Stimulated activated CD8-positive, alpha-beta memory T cell treated with anti-CD3 and anti-CD28 coated beads, Interleukin-4, amount 100 ng/mL, for 1 hour (primary cell): ENCODE measurements at places on chromosomes 16 and 17.

DNA sequence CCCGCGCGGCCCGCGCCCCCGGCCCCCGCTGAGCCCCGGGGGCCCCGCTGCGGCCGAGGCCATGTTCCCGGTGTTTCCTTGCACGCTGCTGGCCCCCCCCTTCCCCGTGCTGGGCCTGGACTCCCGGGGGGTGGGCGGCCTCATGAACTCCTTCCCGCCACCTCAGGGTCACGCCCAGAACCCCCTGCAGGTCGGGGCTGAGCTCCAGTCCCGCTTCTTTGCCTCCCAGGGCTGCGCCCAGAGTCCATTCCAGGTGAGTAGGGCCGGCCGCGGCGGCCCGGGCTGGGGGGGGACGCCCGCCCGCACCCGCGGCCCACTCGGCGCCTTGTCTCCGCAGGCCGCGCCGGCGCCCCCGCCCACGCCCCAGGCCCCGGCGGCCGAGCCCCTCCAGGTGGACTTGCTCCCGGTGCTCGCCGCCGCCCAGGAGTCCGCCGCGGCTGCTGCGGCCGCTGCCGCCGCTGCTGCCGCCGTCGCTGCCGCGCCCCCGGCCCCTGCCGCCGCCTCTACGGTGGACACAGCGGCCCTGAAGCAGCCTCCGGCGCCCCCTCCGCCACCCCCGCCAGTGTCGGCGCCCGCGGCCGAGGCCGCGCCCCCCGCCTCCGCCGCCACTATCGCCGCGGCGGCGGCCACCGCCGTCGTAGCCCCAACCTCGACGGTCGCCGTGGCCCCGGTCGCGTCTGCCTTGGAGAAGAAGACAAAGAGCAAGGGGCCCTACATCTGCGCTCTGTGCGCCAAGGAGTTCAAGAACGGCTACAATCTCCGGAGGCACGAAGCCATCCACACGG is 504 bp downstream of the MAZ start:
- DNase-seq, result no peak

- no peak for DNase-seq
Measured at GRCh38 chr16:47716571-47716970, 255.4 kb downstream of the PHKB start.

DNA sequence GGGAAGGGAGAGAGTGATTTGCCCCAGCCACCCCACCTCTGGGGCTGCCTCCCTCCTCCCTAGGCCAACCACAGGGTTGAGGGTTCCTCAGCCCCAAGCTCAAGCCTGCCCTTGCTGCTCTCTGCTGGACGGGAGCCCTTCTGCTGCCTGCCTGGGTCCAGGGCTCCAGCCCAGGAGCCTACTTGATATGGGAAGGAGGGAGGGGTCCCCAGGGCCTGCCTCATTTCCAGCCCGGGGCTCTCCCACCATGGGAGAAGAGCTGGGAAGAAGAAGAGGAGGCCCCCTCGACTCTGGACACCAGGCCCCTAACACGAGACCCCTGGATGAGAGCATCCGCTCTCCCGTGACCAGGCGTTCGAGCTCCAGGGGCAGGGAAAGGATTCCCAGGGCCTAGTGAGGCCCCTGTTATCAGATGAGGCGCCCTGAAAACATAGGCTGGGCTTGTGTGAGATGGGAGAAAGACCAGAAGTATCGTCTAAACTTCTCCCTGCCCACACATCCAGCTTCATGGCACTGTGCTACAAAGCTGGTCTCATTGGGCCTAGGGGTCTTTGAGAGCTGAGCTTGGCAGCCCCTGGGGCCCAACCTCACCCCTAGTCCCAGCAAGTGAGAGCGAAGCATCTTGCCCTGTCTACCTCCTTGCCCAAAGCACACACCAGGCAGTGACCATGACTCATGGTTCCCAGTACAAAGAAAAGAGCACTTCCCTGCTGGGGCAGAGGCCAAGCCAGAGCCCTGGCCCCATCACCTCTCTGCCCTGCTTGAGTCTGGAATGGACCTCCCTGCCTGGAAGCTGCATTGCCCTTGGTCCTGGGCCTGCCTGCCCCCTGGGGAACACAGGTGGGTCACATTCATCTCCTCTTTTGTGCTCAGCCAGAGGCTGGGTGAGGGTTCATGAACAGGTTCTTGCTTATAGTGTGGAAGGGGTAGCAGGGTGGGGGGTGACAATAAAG is 987 bp downstream of the SLC16A5 start:
- DNase-seq, result no peak

DNA sequence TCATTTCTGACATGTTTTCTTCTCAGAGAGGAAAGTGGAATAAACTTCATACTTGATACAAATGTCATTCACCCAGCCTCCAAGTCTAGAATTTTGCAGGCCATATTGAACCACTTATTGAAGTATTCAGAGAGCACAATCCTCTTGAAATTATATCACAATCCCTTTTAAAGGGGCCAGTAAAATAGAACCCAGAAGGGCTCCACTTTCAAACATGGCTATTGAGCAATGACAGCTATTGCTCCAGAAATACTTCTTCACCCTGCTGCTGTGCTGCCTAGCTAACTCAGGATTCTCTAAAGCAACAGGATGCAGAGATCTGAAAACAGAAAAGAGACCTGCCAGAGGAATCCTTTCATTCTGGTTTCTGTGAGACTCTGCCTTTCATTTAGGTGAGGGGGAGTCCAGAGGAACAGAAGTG is 275.0 kb upstream of the CDH5 start:
- no peak for DNase-seq

DNA sequence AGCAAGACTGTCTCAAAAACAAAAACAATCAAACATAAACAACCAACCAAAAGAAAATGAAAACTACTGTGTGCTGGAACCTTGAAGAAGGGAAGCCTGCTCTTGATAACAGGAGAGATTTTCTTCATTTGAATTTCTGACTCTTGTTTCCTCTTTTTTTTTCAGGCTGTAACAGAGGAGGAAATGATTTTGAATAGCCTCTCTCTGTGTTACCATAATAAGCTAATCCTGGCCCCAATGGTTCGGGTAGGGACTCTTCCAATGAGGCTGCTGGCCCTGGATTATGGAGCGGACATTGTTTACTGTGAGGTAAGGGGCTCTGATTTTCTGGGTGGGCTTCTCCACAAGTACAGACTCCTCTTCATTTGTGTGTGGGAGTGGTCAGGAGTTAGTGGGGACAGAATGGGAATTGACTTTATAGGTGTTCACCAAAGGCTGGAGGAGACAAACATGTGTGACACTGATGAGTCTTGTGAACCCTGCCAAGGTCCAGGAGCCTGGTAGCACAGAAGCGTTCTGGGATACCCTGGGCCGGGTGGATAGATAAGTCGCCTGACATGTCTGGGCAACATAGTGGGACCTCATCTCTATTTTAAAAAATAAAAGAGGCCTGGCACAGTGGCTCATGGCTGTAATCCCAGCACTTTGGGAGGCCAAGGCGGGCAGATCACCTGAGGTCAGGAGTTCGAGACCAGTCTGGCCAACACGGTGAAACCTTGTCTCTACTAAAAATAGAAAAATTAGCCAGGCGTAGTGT is 14.9 kb downstream of the DUS2 start:
- DNase-seq, result no peak

DNA sequence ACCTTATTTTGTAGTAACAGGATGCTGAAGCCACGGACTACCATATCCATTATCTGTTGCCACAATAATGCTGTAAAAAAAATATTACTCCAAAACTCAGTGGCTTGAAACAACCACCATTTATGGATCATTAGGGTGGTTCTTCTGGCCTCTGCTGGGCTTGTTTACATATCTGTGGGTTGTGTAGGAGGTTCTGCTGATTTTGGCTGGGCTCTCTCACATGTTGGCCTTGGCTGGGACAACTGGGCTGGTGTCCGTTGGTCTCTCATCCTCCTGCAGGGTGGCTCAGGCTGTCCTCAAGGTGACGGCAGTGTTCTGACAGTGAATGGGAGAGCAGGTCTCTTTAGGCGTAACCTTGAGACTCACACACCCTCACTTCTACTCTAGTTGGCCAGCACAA is 76.0 kb downstream of the GPR139 start:
- no peak for DNase-seq

GRCh38 chr17:68182940-68183551 is 64.8 kb upstream of the AMZ2 start:
- no peak for DNase-seq

DNA sequence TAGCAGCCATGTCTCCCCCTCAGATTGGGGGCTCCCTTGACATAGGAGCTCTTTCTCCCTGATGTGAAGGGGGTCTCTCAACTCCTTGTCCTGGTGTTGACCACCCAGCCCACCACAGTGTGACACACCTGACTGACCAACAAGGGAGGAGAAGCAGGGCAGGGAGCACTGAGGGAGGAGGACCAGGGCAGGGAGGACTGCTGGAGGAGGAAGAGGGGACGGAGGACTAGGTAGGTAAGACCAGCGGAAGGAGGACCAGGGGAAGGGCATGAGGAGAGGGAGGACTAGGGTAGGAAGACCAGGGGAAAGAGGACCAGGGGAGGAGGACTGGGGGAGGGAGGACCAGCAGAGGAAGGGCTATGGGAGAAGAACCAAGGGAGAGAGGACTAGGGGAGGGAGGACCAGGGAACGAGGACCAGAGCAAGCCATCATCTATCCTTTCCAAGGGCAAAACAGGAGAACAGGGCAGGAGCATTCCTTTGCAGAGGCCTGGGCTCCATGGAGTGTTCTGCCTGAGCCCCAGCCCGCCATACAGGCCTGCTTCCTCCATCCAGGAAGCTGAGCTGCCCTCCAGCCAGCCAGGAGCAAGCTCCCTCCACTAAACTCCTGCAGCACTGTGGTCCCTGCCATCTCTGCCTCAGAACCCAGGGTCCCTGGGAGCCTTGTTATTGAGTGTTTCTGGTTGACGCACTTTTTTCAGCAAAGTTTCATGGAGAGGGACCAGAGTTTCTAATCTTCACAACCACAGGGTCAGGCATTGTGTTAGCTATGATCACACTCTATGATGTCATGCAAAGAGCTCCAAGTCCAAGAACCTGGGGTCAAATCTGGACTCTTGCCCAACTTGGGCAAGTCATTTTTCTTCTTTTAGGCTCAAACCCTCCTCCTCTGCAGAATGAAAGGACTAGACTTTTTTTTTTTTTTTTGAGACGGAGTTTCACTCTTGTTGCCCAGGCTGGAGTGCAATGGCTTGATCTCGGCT is 15.4 kb upstream of the KRT17 start:
- DNase-seq, result no peak

DNA sequence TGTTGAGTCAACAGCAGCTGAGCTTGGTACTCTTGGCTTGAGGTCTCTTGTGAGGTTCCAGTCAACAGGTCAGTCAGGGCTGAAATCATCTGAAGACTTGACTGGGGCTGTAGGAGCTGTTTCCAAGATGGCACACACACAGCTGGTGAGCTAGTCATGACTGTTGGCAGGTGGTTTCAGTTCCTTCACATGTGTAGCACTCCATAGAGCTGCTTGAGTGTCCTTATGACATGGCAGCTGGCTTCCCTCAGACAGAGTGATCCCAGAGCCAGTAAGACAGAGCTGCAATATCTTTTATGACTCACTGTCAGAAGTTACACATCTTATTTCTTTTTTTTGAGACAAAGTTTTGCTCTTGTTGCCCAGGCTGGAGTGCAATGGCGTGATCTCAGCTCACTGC is 19.5 kb upstream of the GAS7 start:
- no peak for DNase-seq

- DNase-seq, result no peak
Measured at GRCh38 chr16:73043828-73044467, 4.0 kb downstream of the ZFHX3 start.

DNA sequence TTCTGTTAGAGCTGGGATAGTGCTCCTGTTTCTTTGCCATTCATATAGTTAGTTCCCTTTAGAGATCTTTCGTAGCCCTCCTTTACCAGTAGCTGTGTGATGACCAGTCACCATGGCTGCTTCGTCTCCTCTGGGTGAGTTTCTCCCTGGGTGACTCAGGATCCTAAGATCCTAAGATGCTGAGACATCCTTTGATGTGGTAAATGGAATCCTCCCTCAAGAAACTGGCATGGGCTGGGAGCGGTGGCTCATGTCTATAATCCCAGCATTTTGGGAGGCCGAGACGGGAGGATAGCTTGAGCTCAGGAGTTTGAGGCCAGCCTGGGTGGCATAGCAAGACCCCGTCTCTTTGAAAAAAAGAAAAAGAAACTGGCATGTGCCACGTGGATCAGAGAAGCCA is 5.9 kb downstream of the PHAF1 start:
- DNase-seq, result no peak

- no peak for DNase-seq
Measured at GRCh38 chr16:11374255-11374654, 29.0 kb downstream of the RMI2 start.

DNA sequence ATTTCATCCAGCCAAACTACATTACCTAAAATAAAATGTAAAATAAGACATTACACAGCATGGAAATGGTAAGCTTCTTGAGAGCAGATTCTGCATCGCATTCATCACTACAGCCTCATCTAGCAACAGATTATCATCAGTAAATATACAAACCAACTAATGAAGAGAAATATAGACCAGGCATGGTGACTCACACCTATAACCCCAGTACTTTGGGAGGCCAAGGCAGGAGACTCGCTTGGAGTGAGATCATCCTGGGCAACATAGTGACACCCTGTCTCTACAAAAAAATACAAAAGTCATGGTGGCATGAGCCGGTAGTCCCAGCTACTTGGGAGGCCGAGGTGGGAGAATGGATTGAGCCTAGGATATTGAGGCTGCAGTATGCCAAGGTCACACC is 19.9 kb downstream of the NCBP3 start:
- no peak for DNase-seq

DNA sequence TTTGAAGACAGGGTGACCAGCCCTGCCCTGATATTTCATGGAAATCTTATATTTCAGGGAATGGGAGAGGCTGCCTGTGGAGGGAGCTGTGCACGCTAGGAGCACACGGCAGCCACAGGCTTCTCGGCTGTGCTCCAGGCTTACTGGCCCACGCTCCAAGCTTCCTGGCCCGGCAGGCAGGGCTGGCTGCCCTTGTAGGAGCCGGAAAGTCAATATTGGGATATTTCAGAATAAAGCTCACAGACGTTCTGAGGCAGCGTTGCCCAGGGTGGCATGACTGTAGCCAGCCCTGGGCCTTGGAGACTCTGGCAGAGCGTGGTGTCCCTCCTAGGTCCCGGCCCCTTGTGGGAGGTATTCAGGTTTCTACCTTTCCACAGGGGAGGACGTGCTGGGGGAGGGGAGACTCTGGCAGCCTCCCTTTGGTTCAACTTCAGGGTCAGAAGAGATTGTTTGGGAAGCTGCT is 95.6 kb downstream of the NPIPB11 start:
- no peak for DNase-seq

GRCh38 chr16:21949713-21950260 is 3.4 kb upstream of the UQCRC2 start:
- DNase-seq, result no peak

GRCh38 chr16:9090101-9090959 is 1.1 kb upstream of the HAPSTR1 start:
- no peak for DNase-seq

GRCh38 chr17:1908699-1909309 is 79.0 kb downstream of the RPA1 start:
- no peak for DNase-seq

DNA sequence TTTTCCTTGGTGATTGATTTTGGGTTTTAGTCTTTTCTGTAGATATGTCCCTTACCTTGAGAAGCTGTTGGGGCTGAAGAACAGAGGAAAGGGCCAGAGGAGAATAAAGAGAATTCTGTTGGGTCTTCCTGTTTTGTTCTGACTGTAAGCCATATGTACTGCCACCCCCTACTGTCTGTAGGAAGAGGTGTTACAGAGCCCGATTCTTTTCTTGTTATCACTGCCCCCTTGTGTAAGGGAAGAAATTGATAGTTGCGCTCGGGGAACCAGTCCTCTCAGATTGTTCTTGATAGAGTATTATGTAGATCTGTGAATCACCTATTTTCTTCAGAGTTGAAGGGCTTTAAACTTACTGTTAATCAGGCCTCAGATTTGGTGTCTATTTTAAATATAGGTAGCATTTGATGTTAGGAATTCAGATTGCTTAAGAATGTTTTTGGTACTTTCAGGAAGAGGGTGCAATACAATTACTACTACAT is 2.4 kb downstream of the TANC2 start:
- DNase-seq, result no peak

GRCh38 chr16:1583180-1583579 is 28.7 kb downstream of the IFT140 start:
- no peak for DNase-seq
